ENCODE measurements at places on chromosomes 12 and 14.
A peak's percentile ranks its signal among the peaks of the same experiment; 100 is the strongest.

DNA sequence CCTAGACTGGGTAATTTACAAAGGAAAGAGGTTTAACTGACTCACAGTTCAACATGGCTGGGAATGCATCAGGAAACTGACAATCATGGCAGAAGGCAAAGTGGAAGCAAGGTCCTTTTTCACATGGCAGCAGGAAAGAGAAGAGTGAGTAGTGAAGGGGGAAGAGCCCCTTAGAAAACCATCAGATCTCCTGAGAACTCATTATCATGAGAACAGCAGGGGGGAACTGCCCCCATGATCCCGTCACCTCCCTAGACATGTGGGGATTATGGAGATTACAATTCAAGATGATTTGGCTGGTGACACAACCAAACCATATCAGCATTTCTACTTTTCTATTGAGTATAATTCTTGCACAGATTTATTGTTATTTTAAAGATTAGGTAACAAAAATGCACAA lies 822.1 kb upstream of the FLRT2 start:
- no peak for DNase-seq

GRCh38 chr14:34826661-34827060 lies 48.5 kb downstream of the BAZ1A start:
- peak; percentile 38 for DNase-seq

GRCh38 chr14:67428501-67429031 lies 16.6 kb upstream of the PLEK2 start:
- peak; percentile 29 for DNase-seq

- DNase-seq: no peak
Measured at GRCh38 chr14:23119363-23120327, 590 bp upstream of the CEBPE start.

GRCh38 chr12:1518591-1519516 lies 75.5 kb downstream of the FBXL14 start:
- peak; percentile 91 for DNase-seq

GRCh38 chr14:60356906-60357550 lies 108.0 kb downstream of the PPM1A start:
- no peak for DNase-seq

- no peak for DNase-seq
Measured at GRCh38 chr12:81859521-81859920, 100.4 kb upstream of the PPFIA2 start.

- no peak for DNase-seq
Measured at GRCh38 chr14:104794993-104795780, at the start of gene AKT1. Gene AKT1 (minus strand): TSS chr14:104795748. CDS start chr14:104792643, 3,105 bp downstream.

- DNase-seq: no peak
Measured at GRCh38 chr12:75876832-75877762, 154.5 kb downstream of the PHLDA1 start.

DNA sequence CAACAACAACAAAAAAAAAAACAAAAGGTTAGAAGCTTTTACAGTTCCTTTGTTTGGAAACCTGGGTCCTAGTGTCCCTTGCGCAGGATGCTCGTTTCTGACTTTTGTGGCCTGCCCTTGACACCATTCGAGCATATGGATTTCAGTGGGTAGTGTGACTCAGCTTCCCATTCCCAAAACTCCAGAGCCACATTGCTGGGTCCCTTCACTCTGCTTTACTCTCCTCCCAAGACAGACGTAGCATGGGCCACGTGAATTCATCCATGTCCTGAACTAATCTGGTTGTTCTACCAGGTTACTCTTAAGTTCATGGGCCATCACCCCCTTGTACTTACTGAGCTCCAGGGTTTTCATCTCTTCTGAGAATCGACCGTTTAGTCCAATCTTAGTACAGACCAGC lies 68.0 kb upstream of the MAX start:
- no peak for DNase-seq

- DNase-seq: no peak
Measured at GRCh38 chr12:42097971-42098370, 46.7 kb downstream of the GXYLT1 start.

Measured in fibroblast of skin of back (primary cell).